ENCODE measurements at places on chromosomes 3 and 15.

DNA sequence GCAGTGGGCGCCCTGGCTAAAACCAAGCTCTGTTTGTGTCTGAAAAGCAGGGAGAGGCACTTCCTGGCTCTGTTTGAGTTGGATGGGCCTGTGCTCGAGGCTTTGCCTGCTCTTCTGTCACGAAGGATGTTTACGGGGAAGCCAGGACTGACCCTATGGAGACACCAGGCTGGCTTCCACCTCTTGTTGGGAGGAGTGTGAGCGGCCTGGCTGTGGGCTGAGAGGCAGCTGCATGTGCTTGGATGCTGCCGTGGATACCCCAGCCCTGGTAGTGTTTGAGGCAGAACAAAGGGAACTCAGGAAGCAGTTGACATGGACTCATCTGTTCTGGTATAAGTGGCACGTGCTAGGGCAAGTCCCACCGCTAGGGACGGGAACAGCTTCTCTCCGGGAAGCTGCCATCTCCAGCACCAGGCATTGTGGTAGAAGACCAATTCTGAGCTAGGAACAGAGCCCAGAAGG is 17.6 kb upstream of the SLC41A3 start:
- no peak for DNase-seq

- no peak for DNase-seq
Measured at GRCh38 chr3:18442756-18443664, 17.9 kb upstream of the SATB1 start.

- no peak for DNase-seq
Measured at GRCh38 chr15:76333720-76334437, 2.7 kb upstream of the ISL2 start.

DNA sequence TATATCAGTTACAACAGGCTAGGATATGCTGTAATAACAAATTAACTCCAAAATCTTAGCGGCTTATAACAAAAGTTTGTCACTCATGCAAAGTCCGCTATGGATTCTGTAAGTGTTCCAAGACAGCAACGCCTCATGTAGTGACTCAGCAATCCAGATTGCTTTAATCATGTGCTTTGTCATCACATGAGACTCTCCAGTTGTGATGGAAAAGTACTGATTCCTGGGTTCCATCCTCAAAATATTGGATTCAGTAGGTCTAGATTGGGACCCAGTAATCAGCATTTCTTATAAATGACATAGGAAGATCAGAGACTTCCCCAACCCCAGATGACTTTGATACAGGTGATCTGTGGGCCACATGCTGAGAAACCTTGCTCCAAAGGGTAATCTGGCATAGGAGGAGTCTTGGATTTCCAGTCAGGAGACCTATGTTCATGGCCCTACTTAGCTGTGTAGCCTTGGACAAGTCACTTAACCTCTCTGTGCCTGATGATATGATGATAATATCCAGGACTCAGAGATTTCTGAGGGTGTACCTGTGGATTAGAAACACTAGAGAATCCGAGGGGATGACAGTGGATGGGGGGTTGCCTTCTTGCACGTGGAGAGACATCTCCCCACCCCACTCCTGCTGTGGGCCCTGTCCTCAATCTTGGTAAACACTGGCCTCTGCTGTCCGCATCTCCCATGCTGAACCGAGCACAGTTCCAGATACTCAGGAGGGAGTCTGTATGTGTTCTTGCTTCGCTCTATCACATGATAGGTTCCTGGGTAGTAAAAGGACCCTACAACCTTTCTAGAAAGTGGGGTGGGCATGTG is 65.5 kb downstream of the CORO2B start:
- DNase-seq = no peak
